GM23248 (cell line): ENCODE measurements at places on chromosomes 13 and 19. TPM values are rescaled to one million over a fixed set of nuclear protein-coding genes. Genes with fewer than 3 reads are reported as not detected.

- no peaks in the 10 kb centered on the region for H3K36me3 ChIP-seq
- DNase-seq, result no peak
- no peaks in the 10 kb centered on the region for H3K4me1 ChIP-seq
Observed at GRCh38 chr19:2415281-2415972, 12.0 kb downstream of the TIMM13 start.

DNA sequence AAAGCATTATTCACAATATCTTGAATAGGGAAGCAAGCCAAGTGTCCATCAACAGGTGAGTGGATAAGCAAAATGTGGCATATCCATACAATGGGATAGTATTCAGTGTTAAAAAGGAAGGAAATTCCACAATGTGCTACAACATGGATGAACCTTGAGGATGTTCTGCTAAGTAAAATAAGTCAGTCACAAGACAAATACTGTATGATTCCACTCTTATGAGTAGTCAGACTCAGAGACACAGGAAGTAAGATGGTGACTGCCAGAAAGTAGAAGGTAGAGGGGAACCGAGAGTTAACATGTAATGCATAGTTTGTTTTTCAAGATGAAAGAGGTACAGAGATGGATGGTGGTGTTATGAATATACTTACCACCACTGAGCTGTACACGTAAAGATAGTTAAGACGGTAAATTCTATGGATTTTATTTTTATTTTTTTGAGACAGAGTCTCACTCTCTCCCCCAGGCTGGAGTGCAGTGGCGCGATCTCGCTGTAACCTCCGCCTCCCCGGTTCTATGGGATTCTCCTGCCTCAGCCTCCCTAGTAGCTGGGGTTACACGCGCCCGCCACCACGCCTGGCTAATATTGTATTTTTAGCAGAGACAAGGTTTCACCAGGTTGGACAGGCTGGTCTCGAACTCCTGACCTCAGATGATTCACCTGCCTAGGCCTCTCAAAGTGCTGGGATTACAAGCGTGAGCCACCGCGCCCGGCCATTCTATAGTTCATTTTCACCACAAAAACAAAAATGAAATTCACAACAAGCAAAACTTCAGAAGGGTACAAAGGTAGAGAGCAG is 1.0 kb upstream of the CHAMP1 start:
- DNase-seq, result peak; percentile 41
- no peaks in the 10 kb centered on the region for H3K27me3 ChIP-seq
- H3K4me3 ChIP-seq, result peak overlapping the region; percentile 99
- H3K4me1 ChIP-seq, result peaks cover 37% of the 10 kb centered on the region
- H3K36me3 ChIP-seq, result no peaks in the 10 kb centered on the region

DNA sequence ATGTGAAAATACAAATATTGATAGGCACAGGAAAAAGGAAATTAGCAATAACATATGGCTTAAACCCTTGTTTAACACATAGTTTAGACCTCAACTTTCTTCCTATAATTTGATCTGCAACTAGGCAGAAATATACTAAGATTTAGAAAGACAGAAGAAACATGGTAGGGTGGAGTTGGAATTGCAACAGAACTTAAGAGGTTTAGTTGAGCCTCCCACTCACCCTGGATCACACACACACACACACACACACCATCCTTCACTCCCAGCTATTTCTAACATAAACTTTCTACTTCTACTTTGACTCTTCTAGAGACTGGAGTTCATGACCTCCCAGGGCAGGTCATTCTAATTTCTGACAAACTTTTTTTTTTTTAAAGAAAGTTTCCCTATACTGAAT is 47.4 kb downstream of the FLT3 start:
- no peak overlapping the region for H3K4me3 ChIP-seq
- DNase-seq, result no peak
- H3K36me3 ChIP-seq, result no peaks in the 10 kb centered on the region
- peaks cover 23% of the 10 kb centered on the region for H3K27me3 ChIP-seq
- no peak overlapping the region for H3K27ac ChIP-seq
- peaks cover 3% of the 10 kb centered on the region for H3K4me1 ChIP-seq

ADM5 gene
- 0.25 TPM in 1 of 2 replicates, not detected in the other for total RNA-seq

ETV2 gene
- total RNA-seq, result not detected in 2 replicates

ZNF99 gene
- not detected in 2 replicates for total RNA-seq

CGB5 gene
- not detected in 2 replicates for total RNA-seq

LRRC63 gene
- not detected in 2 replicates for total RNA-seq

DNA sequence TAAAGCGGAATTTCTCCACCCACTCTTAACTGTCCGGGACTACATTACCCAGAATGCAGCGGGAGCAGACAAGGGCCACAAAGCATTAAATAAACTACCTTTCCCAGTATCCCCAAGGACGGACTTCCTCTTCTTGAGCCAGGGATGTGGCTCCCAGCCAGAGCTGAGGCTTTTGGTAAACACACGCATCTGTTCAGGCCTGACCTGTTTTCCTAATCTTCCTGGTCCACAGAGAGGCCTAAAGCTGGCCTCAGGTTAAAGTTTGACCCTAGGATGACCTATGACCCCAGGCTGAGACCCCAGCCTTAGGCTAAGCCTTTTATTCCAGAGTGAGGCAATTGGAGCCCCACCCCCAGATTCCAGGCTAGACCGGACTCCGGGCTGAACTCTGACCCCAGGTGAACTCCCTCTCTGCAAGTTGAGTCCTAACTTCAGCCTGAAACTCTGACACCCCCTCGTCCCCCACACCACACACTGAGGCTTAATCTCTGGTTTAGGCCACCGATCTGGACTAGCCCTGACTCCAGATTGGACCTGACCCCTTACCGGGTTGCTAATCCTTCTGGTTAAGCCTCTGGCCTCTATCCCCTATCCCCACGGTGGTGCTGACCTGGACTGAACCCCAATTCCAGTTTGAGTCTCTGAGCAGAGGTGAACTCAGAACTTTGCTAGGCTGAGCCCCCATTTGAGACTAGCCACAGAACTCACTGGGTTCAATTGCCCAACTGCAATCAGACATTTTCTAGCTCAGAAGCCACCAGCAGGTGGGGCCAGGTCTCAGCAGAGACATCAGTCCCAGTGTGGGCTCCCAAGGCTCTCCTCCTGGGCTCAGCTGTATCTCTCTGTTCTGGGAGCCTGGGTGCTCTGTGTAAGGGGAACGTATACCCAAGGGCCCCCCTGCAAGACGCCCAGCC is 750 bp upstream of the GPR108 start:
- H3K4me1 ChIP-seq, result peaks cover 29% of the 10 kb centered on the region
- no peaks in the 10 kb centered on the region for H3K36me3 ChIP-seq
- peak; percentile 92 for DNase-seq
- H3K4me3 ChIP-seq, result peak overlapping the region; percentile 64
- peak overlapping the region; percentile 74 for H3K27ac ChIP-seq
- H3K27me3 ChIP-seq, result no peaks in the 10 kb centered on the region

- H3K27me3 ChIP-seq, result no peaks in the 10 kb centered on the region
- no peaks in the 10 kb centered on the region for H3K4me1 ChIP-seq
- DNase-seq, result no peak
Observed at GRCh38 chr13:109357751-109358471, 428.5 kb downstream of the IRS2 start.

- H3K4me3 ChIP-seq, result no peak overlapping the region
- H3K4me1 ChIP-seq, result peaks cover 26% of the 10 kb centered on the region
- peak overlapping the region; percentile 38 for H3K27ac ChIP-seq
Observed at GRCh38 chr13:101474419-101474957, 22.0 kb downstream of the ITGBL1 start.

DNA sequence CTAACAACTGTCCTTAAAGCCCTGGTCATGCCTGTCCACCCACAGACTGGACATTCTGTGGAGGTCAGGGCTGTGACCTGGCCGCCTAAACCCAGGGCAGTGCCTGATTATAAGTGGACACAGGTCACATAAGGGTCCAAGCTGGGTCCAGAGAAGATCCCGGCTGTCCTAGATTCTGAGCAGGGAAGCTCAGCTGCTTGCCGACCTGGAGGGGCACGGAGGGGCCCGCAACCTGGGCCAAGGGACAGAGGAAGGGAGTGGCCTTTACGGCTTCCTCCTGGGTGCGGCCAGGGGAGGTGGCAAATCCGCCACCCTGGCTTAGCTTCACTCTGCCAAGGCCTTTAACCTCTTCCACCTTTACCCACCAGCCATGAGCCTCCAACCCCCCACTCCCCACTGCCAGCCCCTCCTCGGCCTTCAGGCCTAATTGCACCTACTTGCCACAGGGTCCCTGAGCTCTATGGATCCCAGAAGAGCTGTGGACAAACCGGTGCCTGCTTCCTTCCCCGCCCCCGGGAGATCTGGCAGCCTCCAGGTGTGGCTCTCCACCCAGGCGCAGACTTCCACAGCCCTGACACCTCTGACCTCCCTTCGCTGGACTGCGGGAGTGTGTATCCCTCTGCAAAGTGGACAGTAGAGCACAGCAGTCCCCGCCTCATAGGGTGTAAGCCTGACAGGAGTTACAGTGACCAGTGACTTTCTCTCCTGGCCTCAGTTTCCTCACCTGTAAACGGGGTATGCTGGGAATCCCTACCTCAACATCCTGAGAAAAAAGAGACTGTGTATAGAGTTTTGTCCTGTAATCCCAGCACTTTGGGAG is 1.7 kb downstream of the CD320 start:
- no peak for DNase-seq
- H3K4me1 ChIP-seq, result peaks cover 15% of the 10 kb centered on the region
- no peaks in the 10 kb centered on the region for H3K27me3 ChIP-seq
- no peak overlapping the region for H3K27ac ChIP-seq

DNA sequence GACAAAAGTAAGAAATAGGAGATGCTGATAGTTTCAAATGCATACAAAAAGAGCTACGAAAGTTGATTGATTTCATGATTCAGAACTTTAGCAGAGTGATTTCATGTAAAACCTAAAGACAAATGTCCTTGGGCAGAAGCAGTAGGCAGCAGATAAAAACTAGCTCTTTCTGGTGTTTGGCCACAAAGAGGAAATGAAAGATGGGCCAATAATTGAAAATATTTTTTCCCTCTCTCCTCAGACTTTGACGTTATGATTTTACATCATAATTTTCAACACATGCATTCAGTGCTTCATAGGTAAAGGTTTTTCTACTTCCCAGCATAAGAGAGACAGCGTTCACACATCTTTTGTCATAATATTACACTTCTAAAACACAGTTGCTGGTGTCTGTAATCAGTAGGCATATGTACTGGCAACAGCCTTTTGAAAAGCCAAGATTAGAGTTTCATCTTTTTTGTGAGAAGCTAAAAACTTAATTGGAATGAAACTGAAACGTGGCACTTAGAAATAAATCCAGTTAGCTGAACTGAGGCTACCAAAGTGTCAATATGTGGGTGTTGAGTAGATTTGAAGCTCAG is 9.3 kb downstream of the SCEL start:
- no peaks in the 10 kb centered on the region; the same call in 1 of the 2 replicates for H3K27me3 ChIP-seq
- H3K4me3 ChIP-seq, result no peak overlapping the region
- no peaks in the 10 kb centered on the region for H3K36me3 ChIP-seq
- DNase-seq, result no peak

- no peaks in the 10 kb centered on the region for H3K4me1 ChIP-seq
- H3K36me3 ChIP-seq, result no peaks in the 10 kb centered on the region
- H3K4me3 ChIP-seq, result no peak overlapping the region
- no peak overlapping the region for H3K27ac ChIP-seq
- H3K27me3 ChIP-seq, result peaks cover 5% of the 10 kb centered on the region
- DNase-seq, result no peak
Observed at GRCh38 chr19:41802770-41803169, 6.4 kb downstream of the CEACAM3 start.

PCP2 gene
- not detected in 2 replicates for total RNA-seq

DNA sequence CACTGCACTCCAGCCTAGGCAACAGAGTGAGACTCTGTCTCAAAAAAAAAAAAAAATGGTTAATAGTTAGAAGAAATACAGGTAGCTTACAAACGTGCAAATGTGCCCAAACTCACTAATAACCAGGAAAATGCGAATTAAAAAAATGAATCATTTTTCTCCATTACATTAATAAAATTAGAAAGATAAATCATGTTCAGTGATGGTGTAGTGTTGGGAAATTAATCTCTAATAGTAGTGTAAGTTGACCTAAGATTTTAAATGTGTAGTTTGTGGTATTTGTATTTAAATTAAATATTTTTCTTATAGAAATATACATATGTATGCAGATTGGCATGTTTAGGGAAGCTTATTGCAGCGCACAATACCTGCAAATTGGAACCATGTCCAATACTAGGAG is 57.6 kb downstream of the PCCA start:
- H3K27me3 ChIP-seq, result no peaks in the 10 kb centered on the region
- no peak overlapping the region for H3K27ac ChIP-seq
- H3K4me1 ChIP-seq, result no peaks in the 10 kb centered on the region
- 0 out of 2 replicates have a peak, but pooled peaks cover 3% of the 10 kb centered on the region for H3K36me3 ChIP-seq

PRR36 gene
- total RNA-seq, result not detected in 2 replicates

GRCh38 chr13:100211016-100211710 is 122.3 kb downstream of the PCCA start:
- no peaks in the 10 kb centered on the region for H3K27me3 ChIP-seq
- DNase-seq, result peak; percentile 35
- H3K4me3 ChIP-seq, result no peak overlapping the region
- no peaks in the 10 kb centered on the region for H3K36me3 ChIP-seq

DNA sequence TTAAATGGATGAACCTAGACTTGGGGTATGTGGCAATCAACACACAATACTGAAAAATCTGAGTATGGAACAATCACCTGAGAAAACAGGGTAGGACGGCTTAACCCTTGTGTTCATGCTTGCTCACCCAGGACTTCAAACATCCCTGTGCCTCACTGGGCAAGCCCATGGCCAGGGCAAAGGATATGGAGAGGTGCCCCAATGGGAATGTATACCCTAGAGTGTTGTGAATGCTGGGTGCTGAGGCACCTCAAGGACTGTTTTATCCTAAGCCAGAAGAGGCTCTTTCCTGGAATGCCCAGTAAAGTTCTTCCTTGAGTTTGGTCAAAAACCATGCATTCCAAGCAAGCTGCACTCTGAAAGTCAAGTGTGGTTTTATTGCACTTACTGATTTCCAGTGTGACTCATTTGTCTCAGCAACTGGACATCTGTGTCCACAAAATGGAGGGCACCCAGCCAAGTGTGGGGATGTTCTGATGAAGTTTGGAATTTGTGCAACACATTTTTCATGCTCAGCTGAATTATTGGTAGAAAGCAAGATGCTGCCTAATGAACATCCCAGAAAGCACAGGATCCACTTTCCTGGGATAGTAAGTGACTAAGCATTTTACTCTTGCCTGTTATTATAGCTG is 531.3 kb downstream of the RFC3 start:
- peaks cover 26% of the 10 kb centered on the region for H3K4me1 ChIP-seq
- no peaks in the 10 kb centered on the region for H3K36me3 ChIP-seq
- no peaks in the 10 kb centered on the region for H3K27me3 ChIP-seq
- no peak overlapping the region for H3K4me3 ChIP-seq
- H3K27ac ChIP-seq, result peak overlapping the region; percentile 29; the same call in 1 of the 2 replicates
- DNase-seq, result peak; percentile 95

LGALS14 gene
- total RNA-seq, result not detected in 2 replicates

GRCh38 chr13:99575376-99576120 is 74.3 kb downstream of the TM9SF2 start:
- H3K4me1 ChIP-seq, result peaks cover 16% of the 10 kb centered on the region
- H3K27me3 ChIP-seq, result no peaks in the 10 kb centered on the region
- H3K27ac ChIP-seq, result no peak overlapping the region
- no peak for DNase-seq
- no peaks in the 10 kb centered on the region for H3K36me3 ChIP-seq

GRCh38 chr13:35984776-35985453 is 146.3 kb downstream of the DCLK1 start:
- no peaks in the 10 kb centered on the region for H3K36me3 ChIP-seq
- H3K27ac ChIP-seq, result no peak overlapping the region
- no peaks in the 10 kb centered on the region for H3K27me3 ChIP-seq

GNG8 gene
- total RNA-seq, result not detected in 2 replicates

GRCh38 chr19:44753932-44754749 is 5.6 kb downstream of the BCL3 start:
- DNase-seq, result peak; percentile 90
- peaks cover 44% of the 10 kb centered on the region for H3K4me1 ChIP-seq
- H3K27ac ChIP-seq, result peak overlapping the region; percentile 88
- H3K27me3 ChIP-seq, result no peaks in the 10 kb centered on the region
- peak overlapping the region; percentile 69 for H3K4me3 ChIP-seq
